ENCODE measurements at places on chromosomes 7 and 10. TPM values are rescaled to one million over a fixed set of nuclear protein-coding genes. Genes with fewer than 3 reads are reported as not detected.

The LRRN3 gene
- polyA plus RNA-seq: 7.0 TPM

The KNDC1 gene
- 6.6 TPM for polyA plus RNA-seq

The OR2F2 gene
- polyA plus RNA-seq: not detected

The CALML3 gene
- 0.09 TPM for polyA plus RNA-seq

The INPP5F gene
- polyA plus RNA-seq: 15.6 TPM

The VWDE gene
- 1.6 TPM for polyA plus RNA-seq

The MUC3A gene
- polyA plus RNA-seq: 0.10 TPM

The AKR1C8 gene
- polyA plus RNA-seq: not detected

The COL17A1 gene
- polyA plus RNA-seq: 0.23 TPM

The ANK3 gene
- polyA plus RNA-seq: 144 TPM

The FAM241B gene
- 0.39 TPM for polyA plus RNA-seq

The WNT8B gene
- 0.10 TPM for polyA plus RNA-seq

The DKK1 gene
- 0.53 TPM for polyA plus RNA-seq

The TBC1D12 gene
- polyA plus RNA-seq: 10.3 TPM

The NANOS1 gene
- 6.7 TPM for polyA plus RNA-seq

The PIP gene
- not detected for polyA plus RNA-seq

The DNTT gene
- 0.11 TPM for polyA plus RNA-seq

The PLXDC2 gene
- 30.7 TPM for polyA plus RNA-seq

The CSGALNACT2 gene
- 23.9 TPM for polyA plus RNA-seq

The FAM25C gene
- polyA plus RNA-seq: not detected

The HOXA5 gene
- 19.1 TPM for polyA plus RNA-seq

The C7orf33 gene
- polyA plus RNA-seq: 1.1 TPM

The ZKSCAN5 gene
- 9.4 TPM for polyA plus RNA-seq

The PMPCB gene
- 59.3 TPM for polyA plus RNA-seq

The OGDHL gene
- 0.66 TPM for polyA plus RNA-seq

The DLX6 gene
- polyA plus RNA-seq: 0.14 TPM

The CASTOR2 gene
- 15.9 TPM for polyA plus RNA-seq

The FAM25A gene
- not detected for polyA plus RNA-seq
